Suppressor macrophage (primary cell): ENCODE measurements at places on chromosomes 11 and 22.

DNA sequence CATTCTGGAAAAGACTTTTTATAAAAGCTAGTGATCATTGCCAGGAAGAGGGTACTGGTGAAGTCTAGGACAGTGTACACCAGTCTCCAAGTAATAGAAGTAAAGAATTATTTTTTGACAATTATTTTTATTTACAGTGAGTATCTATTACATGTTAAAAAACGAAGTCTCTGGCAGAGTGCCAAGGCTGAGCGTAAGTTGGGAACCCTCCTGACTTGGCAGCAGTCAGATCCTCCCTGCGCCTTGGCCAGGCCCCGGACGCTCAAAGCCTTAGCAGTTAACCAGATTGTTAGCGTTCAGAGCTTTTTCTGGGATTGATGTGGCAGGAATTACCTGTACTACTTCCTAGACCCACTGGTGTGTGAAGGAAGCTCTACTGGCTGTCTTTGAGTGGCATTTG, 38.1 kb upstream of the CTTN start:
- DNase-seq: no peak

DNA sequence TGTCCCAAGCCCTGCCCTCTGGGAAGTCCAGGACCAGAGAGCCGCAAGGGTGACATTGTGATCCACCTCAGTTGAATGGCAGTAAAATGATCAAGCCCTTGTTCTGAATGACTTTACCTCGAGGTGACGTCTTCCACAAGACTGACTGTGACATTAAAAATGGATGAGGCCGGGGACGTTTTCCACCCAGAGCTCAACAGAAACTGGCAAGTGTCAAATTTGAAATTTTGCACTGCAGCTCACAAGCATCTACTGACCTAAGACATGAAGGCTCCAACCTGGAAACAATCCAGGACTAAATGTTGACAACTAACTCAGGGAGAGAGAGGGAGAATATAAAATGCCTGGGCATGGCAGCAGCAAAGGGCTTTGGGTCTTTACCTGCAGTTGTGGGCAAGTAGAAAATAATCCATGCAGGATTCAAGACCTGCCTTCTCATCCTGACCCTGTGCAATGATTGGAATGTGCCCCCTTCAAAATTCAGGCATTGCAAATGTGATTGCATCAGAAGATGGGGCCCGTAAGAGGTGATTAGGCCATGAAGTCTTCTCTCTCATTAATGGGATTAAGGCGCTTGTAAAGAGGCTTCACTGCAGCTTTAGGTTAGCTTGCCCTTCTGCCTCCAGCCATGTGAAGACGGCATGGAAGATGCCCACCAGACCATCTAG, 33.6 kb upstream of the CLMP start:
- DNase-seq: no peak

DNA sequence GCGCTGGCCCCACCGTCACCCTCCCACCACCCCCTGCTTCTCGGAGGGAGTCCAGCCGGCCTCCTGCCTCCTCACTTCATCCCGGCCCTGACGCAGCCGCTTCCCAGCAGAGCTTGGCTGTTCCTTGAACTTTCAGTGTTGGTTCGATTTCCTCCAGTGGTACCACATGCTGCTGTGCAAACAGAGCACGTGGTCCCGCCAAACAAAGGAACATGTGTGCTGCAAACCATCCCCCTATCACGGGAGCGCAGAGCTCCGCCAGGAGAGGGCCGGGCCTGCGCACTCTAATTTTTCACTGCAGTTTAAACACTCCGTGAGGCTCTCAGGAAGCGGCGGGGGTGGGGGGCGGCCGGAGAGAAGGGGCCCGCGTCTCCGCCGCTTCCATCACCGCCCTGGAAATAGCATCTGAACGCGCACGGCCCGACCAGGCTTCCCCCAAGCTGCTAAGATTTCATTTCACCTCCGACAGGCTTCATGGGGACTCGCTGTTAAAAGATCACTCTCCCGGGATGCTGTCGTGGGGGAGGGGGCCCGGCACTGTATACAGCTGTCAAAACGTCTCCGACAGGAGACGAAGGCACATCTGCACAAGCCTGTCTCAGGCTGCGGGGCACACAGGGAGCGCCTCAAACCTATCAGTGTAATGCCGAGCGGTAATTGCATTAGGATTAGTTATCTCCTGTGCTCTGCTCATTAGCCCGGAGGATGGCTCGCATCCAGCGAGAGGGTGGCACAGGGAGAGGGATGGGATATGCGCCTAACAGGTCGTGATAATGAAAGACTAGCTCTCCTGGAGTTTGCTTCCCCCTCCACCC, 269.9 kb upstream of the SORL1-AS1 start:
- DNase-seq: peak; percentile 45

DNA sequence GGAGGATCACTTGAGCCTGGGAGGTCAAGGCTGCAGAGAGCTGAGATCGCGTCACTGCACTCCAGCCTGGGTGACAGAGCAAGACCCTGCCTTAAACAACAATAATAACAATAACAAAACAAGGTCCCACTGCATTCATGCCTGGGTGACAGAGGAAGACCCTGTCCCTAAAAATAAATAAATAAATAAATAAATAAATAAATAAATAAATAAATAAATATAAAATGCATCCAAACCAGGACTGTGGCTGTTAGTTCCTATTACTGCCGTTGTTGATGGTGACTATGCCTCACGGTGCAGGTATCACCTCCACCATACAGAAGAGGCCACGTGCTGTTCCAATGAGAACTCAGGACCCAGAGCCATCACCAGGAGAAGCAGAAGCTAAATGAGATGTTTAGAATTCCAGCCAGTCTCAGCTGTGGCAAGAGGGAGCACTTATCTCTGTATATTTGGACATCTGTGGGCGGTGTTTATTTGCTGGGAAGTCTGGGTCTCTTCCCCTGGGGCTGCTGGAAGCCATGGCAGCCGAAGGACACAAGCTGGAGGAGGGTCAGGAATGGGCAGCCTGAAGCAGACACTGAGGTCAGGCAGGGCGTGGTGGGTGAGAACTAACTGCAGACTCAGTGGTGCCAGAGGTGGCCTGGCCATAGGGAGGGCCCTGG, 21.6 kb downstream of the C11orf86 start:
- no peak for DNase-seq

- no peak for DNase-seq
These were observed 32.9 kb downstream of the SCUBE1 start for GRCh38 chr22:43310311-43310710.

DNA sequence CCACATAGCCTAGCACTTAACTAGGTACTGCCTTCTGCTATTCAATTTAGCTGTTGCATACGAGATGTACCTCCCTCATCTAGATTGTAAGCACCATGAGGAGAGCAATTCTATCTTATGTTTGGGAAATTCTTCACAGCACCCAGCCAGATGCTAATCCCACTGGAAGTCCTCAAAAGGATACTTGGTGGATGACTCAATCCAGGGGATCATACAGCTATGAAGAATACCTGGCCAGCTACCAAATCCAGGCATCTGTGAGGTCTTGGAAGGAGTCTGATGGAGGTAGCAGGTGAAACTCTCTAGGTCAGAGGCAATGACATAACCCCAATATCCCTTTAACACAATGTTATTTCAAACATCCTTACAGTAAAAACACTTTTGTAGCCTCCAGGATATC, 167.8 kb upstream of the NCAM1 start:
- no peak for DNase-seq

GRCh38 chr11:75465701-75466531, 32.9 kb upstream of the KLHL35 start:
- DNase-seq: no peak

DNA sequence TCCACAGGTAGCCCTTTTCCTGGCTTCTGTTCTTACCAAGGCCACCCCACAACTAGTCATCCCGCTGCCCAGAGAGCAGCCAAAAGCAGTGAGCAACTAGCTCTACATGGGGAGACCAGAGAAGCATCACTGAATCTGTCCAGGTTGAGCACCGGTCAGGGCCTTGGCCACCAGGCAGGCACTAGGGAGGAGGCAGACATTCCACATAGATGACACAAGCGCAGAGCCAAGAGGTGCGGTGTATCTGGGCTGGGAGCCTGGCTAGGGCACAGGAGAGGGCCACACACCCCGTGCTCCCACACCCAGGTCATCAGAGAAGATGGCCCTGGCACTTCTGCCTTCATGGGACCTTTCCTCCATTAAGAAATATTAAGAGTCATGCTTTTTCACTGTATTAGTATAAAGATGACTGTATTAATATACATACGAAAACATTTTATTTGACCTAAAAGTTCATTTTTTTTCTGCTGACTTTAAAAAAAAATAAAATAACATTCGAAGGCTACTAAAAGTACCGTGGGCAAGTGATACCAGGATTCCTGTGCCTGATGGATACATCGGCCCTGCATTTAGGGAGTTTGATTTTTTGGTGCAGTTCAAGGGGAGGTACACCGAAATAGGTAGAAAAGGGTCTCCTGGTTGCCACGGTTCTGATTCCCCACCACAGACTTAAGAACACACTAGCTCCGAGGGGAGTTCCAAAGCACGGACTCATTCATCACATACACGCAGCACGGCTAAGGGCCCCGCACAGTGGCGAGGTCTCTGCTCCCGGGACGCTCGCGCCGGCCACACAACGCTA, 1.2 kb downstream of the DGCR2 start:
- no peak for DNase-seq

DNA sequence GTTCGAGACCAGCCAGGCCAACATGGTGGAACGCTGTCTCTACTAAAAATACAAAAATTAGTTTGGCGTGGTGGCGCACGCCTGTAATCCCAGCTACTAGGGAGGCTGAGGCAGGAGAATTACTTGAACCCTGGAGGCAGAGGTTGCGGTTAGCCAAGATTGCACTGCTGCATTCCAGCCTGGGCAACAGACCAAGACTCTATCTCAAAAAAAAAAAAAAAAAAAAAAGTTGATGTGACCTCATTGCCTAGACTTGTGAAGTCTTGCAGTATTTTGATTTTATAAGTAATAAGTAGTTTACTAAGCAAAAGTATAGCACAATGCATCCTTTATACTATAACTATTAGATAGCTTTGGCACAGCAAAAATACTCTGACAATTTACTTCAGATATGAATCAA, 9.9 kb upstream of the CUL5 start:
- no peak for DNase-seq

- DNase-seq: no peak
These were observed 644 bp downstream of the YPEL4 start for GRCh38 chr11:57648801-57649735.

- DNase-seq: peak; percentile 66
These were observed 49.3 kb downstream of the AHNAK start for GRCh38 chr11:62497132-62497801.

- no peak for DNase-seq
These were observed 24.2 kb upstream of the FLI1 start for GRCh38 chr11:128669506-128670270.

DNA sequence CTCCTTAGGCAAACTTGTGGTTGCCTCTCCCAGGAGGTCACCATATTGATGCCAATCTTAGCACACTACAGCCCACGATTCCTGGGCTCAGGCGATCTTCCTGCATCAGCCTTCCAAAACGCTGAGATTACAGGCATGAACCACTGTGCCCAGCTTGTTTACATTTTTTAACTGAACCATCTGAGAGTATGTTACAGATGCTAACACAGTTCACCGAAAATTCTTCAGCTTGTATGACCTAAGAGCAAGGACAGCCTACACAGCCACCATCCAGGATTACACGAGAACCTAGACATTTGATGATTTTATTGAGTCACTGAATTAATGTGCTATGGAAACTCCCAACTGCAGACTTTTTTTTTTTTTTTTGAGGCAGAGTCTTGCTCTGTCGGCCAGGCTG, 5.8 kb upstream of the LGALS1 start:
- DNase-seq: no peak

DNA sequence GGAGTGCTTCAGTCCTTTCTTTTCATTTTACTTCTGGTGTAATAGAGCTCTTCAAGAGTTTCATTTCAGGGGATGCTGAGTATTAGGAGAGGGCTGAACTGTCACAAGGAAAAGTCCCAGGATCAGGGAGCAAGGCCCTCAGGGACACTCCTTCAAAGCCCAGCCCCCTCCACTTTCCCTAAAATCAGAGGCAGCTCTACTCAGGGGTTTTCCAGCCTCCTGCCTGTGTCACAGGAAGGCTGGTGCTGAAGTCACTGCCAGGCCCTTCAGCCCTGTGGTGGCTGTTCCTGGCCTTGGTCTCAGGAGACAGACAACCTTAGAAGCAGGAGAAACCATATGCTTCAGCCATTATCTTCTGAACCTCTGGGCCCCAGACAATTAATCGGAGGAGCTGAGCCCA, 36.4 kb upstream of the KIRREL3 start:
- no peak for DNase-seq

DNA sequence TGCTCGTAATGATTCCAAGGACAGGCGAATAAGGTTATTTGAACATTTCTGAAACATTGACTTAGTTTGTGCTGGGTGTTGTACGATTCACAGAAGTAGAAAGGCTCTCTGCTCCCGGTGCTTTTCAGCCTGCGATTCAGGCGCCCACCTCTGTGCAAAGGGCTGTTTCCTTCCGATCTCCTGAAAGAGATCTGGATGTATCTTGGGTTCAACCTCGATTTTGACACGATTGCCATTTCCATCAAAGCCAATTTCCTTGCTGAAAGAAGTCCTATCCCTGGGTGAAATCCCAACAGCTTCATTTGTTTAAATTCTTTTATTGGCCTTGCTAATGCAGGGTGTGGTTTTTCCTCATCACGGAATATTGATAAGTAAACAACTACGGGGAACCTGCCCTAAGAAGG, 1.1 kb upstream of the ZC3H12C start:
- DNase-seq: no peak

DNA sequence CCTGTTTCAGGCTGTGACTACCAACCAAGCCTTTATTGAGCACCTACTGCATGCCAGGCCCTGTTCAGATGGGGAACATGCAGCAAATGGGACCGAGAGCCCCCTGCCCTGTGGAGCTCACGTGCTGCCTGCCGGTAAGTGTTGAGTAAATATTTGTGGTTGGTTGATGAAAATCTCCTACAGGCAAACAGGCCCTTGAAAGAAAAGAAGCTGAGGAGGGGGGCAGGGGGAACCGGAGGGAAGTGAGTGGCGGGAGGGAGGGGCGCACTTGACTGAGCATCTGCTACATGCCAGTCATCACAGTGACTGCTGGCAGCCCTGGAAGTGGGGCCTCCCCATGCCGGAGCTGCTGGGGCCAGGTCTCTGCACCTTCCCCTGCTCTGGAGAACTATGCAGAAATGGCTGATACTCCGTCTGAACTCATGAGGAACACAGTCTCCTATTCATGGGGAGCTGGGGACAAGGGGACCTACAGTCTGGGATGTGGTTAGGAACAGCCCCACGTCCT, 34.2 kb downstream of the MACROD1 start:
- no peak for DNase-seq

DNA sequence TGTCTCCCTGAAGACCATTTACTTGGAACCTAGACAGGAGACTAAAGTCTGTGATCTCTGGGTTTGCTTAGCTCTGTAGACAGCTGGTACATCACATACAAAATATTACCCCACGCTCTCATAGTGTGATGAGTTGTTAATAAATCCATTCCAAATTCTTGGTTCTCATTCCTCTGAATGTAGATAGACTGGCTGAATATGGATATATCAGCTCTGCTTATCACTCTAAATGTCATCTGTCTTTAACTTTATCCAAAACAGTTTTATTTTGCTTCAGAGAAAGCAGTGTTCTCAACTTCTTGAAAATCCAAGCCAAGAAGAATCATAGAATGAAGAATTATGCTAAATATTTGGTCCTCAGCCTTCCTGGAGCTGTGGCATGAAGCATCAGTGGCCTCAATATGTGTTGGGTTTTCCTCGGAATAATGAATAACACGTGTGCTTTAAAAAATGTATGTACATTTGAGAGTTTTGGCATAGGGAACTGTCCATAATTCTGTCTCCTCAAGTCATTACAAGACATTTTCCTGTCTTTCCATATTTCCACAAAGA, 10.5 kb upstream of the LDLRAD3 start:
- DNase-seq: no peak

GRCh38 chr11:9313648-9314290, 624 bp downstream of the TMEM41B start:
- DNase-seq: no peak

GRCh38 chr11:66619080-66619554, 2.7 kb downstream of the RBM14 start:
- peak; percentile 30 for DNase-seq
